Activated CD4-positive, alpha-beta T cell treated with anti-CD3 and anti-CD28 coated beads for 1 hour (primary cell): ENCODE measurements at places on chromosomes 12 and 14.

- DNase-seq, result no peak
Observed at GRCh38 chr12:50103767-50104321, at the start of gene GPD1. GPD1 (plus strand) TSS chr12:50104008; CDS start chr12:50104051, 43 bp downstream.

- no peak for DNase-seq
Observed at GRCh38 chr14:39145266-39145966, 24.7 kb downstream of the TRAPPC6B start.

DNA sequence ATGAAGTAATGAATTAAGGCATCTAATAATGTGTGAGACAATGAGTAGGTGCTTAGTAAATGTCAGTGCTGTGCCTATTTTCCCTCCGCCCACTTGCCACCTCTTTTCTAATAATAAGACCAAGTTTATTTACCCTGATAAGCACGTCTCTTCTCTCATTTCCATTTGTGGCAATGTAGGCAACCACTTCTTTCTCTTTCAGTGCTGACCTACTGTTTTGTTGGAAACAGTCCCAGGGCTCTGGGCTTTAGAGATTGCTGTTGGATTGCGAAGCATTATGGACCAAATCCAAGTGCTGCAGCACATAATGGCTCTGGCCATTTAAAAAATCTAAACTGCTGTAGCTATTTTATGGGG is 141.3 kb upstream of the PLEKHG7 start:
- DNase-seq, result no peak

GRCh38 chr14:103277931-103278330 is 56.1 kb upstream of the EIF5 start:
- no peak for DNase-seq

- no peak for DNase-seq
Observed at GRCh38 chr14:22521449-22522239, 67.4 kb downstream of the DAD1 start.

GRCh38 chr12:103829092-103829491 is 11.9 kb downstream of the NT5DC3 start:
- DNase-seq, result no peak

GRCh38 chr12:47894068-47894467 is 10.7 kb downstream of the VDR start:
- no peak for DNase-seq

- DNase-seq, result no peak
Observed at GRCh38 chr12:62533755-62534107, 67.1 kb downstream of the MON2 start.

DNA sequence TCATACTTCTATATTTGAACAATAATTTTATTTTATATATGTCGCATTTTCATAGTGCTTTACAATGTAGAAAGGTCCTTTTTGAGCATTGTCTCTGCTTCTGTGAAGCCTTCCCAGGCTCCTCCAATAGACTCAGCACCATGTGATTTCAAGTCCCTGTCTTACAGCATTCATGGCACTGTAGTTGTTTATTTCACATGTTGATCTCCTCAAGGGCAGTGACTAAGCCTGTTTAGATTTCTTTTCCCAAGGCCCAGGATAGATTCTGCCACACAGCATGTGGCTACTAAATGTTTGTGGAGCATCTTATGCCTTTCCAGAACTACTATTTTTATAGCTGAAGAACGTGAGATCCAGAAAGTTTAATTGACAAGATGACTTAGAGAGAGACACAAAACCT is 391.7 kb downstream of the TMEM117 start:
- DNase-seq, result no peak

DNA sequence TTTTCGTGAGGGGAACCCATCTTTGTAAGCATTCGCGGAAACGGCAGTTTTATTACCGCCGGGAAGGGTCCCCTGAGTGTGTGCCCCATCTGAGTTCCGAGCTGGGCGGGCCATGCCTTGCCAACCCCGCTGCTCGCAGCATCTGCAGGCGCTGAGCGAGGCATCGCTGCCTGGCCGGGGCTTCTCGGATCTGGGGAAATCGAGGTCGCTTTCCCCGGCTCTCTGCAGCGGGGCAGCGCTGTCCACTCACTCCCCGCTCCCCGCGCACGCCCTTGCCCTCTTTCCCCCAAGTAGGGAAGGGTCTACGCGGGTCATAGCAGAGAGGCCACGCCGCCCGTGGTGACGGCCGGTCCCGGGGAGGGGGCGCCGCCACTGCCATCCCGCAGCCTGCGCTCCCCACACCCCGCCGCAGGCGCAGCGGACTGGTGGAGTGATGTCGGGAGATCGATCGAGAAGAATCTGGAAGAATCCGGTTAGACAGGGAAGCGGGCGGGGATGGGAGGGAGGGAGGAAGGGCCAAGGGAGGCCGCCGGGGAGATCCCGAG is 507 bp upstream of the FKBP4 start:
- DNase-seq, result no peak
